Fibroblast of gingiva (primary cell): ENCODE measurements at places on chromosomes 2 and 18.

- DNase-seq = peak; percentile 55
Measured at GRCh38 chr2:174683392-174683759, 80.9 kb downstream of the CHRNA1 start.

- DNase-seq = peak; percentile 78
Measured at GRCh38 chr2:197152451-197153228, 157.9 kb downstream of the ANKRD44 start.

DNA sequence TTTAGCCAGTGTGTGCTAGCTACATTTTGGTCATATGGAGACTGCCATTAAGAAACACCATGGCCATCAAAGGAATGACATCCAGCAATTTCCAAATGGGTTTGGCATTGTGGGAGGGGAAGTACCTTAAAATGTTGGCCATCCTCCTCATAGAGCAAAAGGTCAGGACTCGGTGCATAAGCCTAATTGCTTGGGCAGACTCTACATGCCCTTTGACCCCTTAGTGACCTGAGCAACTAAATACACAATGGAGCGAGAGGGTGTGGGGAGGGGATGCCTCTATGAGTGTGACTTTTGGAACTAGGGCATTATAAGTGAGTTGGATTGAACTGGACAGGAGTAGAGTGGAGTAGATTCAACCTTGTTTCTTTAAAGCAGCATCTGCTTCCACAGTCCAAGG lies 44.9 kb downstream of the NRP2 start:
- no peak for DNase-seq

DNA sequence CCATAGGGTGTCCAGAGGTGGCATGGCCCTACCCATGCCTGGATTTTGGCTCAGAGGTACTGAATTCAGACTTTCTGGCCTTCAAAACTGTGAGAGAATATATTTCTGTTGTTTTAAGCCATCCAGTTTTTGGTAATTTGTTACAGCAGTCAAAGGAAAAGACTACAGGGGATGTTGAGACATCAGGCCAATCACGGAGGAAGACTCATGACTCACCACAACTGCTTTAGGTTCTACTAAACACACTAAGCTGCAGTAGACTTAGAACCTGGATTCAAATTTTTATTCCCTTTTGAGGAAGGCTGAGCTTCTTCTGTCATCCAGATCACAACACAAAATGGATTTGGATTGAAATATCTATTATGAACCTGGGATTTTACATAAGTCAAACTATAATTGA lies 12.0 kb upstream of the C2orf66 start:
- peak; percentile 44 for DNase-seq

GRCh38 chr2:129611471-129611870 lies 368.0 kb upstream of the RAB6C start:
- no peak for DNase-seq

- no peak for DNase-seq
Measured at GRCh38 chr2:18271370-18272147, 288.9 kb downstream of the RDH14 start.

GRCh38 chr2:174965992-174966744 lies 39.0 kb downstream of the CHN1 start:
- peak; percentile 59 for DNase-seq

DNA sequence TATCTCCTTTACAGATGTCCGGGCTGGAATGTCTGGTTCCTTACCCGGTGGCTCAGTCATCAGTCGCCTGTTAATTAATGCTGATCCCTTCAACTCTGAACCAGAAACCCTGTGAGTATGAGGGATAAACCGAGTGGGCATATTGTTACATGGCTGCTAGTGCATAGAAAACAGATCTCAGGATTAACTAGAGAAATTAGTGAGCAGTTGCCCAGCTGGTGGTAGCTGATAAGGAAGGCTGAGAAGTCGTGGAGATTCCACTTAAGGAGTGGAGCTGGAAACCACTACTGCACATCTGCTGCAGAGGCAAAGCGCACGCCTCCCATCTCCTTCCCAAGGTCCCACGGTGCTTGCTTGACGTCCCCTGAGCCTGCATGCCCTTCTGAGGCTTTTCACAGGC lies 97.7 kb downstream of the DGKD start:
- no peak for DNase-seq

DNA sequence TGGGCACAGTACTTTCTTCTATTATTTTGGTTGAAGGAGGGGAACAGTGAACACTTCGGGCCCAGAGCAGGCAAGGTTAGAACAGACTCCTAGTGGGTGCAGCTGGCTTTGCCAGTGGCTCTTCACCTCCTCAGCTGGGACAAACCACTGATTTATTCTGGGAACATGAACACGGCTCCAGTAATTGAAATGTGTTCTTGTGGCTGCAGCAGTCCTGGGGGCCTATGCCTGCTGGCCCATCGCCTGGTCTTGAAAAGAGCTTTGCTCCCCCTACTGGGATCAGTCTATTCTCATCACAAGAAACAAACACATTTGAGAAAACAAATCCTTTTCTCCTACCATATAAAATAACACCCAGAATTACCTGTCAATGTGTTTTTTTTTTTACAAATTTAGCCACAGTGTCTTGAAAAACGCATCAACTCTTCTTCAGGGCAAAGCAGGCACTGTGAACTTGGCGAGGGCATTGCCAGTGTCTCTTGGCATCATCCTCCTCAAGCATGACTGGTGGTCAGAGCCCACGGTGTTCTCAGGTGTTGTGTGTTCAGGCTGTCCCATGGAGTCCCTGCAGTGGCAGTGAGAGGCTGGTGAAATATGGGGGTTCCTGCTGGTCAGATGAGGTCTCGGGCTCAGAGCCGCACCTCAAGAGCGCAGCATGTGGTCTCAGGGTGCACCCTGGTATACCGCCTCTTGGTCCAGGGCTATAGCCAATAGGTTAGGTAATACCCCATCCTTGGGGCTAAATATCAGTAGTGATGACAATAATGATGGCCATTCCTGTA lies 51.3 kb downstream of the RNF144A start:
- DNase-seq = peak; percentile 76

DNA sequence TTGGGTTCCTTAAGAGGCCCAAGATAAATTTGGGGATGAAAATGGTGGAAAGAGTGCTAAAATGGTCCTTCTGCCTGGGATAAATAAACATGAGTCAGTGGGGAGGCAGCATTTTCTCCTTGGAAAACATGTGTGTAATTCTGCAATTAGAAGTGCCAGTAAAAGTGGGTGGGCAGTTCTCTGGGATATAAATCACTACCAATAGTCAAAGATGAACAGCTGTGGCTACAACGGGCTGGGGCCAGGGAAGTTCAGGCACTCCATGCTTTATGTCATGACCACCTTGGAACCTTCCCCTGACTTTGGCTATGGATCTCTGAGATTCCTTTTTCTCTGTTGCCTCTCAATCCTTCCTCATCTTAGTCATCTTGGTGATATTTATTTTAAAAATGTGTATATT lies 56.5 kb upstream of the CYRIA start:
- DNase-seq = no peak

DNA sequence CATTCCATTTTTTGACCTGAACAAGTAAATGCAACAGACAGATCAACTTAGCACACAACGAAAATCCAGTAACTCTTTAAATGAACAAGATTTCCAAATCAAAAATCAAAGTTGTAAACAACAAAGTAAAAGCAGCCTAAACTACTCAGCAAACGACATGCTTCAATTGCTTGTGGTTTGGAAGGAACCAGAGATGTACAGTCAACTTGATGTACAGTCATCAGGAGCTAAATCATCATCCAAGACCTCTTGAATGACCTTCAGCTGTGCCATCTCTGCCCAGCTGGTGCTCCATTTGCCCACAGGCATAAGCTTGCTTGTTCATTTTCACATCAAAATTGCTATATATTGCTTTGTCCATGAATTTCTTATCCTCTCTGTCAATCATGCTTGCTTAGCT lies 109.8 kb downstream of the UPP2 start:
- peak; percentile 42 for DNase-seq

- DNase-seq = no peak
Measured at GRCh38 chr2:40265602-40266001, 186.3 kb downstream of the SLC8A1 start.

- DNase-seq = no peak
Measured at GRCh38 chr2:240333985-240334384, 101.5 kb upstream of the GPC1 start.

GRCh38 chr2:181070119-181070835 lies 89.9 kb downstream of the UBE2E3 start:
- no peak for DNase-seq

- no peak for DNase-seq
Measured at GRCh38 chr2:54419855-54420523, 36.1 kb upstream of the SPTBN1 start.

GRCh38 chr2:102764083-102764482 lies 2.3 kb downstream of the TMEM182 start:
- no peak for DNase-seq

GRCh38 chr2:60958800-60959199 lies 58.7 kb upstream of the PEX13 start:
- peak; percentile 26 for DNase-seq

- DNase-seq = no peak
Measured at GRCh38 chr18:2625217-2625616, 30.3 kb upstream of the SMCHD1 start.

GRCh38 chr2:141455877-141456276 lies 674.9 kb downstream of the LRP1B start:
- DNase-seq = no peak

DNA sequence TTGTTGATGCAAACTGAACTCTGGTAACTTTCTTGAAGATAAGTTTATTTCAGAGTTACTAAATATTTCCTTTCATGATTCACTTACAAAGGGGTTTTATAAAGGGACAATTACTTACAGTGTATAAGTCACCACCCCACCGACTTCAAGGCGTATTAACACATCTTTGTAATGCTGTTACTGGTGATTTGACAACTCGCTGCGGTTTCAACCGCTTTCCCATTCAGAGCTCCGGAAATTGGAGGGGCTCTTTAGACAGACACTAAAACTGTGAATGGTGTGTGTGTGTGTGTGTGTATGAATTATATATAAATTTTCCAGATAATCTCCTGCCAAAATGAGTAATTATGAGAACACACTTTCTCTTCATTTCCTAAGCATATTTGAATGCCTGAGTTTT lies 4.9 kb downstream of the TM4SF20 start:
- peak; percentile 27 for DNase-seq

DNA sequence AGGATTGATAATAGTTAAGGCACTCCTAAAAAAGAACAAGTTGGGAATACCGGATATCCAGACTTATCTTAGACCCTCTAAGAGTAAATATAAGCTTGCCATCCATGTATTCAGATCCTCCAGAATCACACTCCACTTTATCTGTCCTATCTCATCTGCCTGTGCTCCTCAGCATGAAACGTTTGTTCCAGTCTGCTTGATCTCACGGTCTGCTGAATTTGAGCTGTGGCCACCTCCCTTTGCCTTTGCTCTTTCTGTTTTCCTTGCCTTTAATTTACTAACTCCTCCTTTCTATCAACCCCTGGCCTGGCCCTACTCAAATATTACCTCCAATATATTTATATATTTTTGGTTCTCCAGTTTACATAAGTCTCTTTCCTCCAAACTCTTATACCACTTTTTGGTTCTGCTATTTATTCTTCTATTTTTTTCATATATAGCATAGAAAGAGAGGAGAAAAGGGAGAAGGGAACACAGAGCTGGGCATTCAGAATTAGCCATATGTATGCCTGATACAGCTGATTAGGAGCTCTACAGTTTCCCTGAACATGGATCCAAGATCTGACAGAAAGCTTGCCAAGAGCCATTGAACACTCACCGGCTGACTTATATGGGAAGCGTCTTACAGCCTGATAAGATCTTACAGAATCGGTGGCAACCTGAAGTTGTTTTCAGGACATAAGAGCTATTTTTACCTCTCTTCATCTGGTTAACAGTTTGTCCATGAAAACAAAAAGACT lies 21.8 kb upstream of the DNAJC27 start:
- DNase-seq = no peak
